Tibial nerve (tissue), 4 donors: ENCODE measurements at places on chromosomes 4 and X. TPM values are rescaled to one million over a fixed set of nuclear protein-coding genes. Genes with fewer than 3 reads are reported as not detected.

DNA sequence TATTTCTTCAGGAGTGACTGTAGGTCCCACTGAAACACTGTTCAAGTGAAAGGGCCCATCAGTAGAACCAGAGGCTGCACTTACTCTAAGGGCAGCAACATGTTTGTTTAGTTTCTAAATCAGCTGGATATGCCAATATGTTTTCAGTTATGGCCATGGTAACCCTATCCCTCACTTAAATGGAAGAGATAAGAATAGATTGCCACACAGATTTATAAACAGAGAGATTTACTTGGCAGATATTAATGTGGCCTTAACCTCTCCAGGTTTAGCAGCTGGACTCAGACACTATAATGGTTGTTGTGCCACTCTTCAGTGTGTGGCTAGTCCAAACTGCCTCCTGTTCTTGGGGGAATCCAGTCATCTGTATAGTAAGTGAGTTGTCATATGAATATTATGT is 354.1 kb downstream of the TEX13C start:
- no peak for DNase-seq

DNA sequence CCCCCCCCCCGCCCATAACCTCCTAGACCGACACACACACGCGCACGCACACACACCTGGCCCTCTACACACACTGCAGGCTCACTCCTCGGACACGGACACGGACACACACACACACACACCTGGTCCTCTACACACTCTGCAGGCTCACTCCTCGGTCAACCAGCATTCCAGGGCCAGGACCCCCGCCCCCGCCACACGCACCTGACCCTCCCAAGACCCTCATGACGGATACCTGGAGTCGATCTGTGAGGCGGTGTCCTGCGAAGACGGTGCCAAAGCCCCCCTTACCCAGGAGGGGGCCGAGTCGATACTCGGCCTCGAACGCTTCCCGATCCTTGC is 552 bp downstream of the PIM2 start:
- no peak for DNase-seq

DNA sequence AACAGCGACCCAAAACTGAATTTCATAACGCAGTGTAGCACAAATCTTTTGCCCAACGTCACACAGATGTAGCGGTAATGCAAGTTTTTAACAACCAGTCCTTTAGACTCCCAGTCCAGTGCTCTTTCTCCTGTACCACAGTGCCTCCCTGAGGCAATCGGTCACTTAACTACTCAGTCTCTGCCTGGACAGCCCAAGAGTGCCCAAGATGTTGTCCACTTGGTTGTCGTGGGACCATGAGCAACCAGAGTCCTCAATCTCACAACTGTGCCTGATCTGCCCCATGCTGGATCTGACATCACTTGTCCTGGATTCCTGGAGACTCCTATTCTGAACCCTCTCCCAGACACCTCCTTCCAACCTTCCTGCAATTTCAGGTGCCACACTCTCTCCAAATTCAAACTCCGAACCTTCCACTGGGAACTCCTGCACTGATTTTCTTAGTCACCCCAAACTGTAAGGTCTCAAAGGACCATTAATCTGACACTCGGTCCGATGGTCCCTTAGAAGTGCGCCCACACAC is 702 bp downstream of the MMGT1 start:
- DNase-seq, result no peak

DNA sequence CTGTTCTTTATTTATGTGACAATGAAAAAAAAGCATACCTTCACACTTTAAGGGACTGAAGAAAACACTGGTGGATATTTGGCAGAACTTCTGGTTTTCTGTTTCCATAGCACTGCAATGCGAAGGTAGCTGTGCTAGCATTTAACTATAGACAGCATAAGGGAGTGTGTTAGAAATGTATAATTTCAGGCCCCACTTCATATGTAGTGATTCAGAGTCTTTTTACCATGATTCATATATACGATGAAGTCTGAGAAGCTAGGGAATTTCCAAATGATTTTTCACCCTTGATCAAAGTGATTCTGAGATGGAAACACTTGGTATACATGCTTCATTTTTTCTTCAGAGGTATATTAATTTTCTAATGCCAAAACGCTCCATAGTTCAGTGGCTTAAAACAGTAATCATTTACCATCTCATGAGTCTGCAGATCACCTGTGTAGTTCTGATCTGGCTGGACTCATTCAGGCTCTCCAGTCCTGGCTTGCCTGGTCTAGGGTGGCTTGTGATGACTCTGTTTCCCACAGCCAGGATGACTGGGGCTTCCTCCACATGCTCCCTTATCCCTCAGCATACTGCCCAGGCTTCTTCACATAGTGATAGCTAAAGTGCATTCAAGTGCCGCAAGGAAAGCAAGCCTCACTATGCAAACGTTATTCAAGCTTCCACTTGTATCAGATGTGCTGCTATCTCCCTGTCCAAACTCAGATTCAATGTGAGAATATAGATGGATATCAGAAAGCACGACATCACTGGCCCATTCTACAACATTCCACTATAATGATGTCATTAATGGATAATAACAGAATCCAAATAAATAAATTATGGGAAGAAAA is 790.1 kb downstream of the TECRL start:
- DNase-seq, result no peak

- DNase-seq, result no peak
These were observed 34.1 kb downstream of the GPAT3 start for GRCh38 chr4:83569987-83570386.

GRCh38 chrX:70439016-70439415 is 5.6 kb upstream of the DLG3 start:
- DNase-seq, result no peak

Gene CORIN
- not detected for total RNA-seq

Gene UNC5C
- 1.2 TPM for total RNA-seq

DNA sequence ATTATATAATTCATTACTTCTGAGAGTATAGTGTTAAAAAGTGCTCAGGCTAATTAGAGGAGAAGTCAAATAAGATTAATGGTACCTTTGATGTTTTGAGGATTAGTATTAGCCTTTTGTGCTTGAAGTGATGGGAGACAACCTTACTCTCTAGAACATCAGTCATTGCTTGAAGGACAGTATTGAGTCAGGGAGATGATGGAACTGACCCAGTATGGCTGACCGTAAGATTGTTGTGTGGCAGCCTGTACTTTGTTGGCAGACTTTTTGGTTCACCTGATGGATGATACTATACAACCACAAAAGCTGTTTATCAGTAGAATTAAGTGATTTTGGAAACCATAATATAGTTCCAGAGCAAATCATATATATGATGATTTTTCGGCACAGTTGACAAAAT is 9.9 kb downstream of the OGT start:
- DNase-seq, result no peak

Gene CPE
- 104 TPM for total RNA-seq

Gene SLC16A2
- total RNA-seq, result 9.2 TPM

- DNase-seq, result no peak
These were observed 93.2 kb upstream of the PRKX start for GRCh38 chrX:3806630-3807029.

DNA sequence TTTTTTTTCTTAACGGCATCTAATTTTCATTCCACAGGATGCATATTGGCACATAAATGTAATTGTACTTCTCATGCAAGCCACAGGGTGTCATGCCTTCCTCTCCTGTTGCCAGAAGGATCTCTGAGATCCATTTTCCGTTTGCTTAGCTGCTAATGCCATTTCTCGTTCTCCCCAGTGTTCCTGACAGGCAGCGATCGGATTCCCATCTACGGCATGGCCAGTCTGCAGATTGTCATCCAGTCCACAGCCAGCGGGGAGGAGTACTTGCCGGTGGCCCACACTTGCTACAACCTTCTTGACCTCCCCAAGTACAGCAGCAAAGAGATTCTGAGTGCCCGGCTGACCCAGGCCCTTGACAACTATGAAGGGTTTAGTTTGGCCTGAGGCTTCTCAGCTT is 8.9 kb upstream of the NAP1L5 start:
- DNase-seq, result no peak

DNA sequence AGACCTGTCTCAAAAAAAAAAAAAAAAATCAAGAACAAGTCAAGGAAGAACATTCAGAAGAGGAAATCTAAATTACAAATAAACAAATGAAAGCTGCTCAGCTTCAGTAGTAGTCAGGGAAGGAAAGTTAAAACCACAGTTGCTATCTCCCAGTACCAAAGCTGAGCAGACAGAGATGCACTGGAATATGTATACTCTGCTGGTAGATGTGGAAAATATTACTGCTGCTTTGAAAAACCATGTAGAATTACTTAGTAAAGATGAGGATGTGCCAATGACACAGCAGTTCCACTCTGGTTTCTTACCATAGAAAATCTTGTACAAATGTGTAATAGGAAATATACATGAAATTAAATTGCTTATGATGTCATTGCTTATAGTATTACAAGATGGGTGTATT is 25.1 kb upstream of the PRKX start:
- no peak for DNase-seq

GRCh38 chrX:116841290-116841689 is 378.5 kb upstream of the CT83 start:
- DNase-seq, result no peak

DNA sequence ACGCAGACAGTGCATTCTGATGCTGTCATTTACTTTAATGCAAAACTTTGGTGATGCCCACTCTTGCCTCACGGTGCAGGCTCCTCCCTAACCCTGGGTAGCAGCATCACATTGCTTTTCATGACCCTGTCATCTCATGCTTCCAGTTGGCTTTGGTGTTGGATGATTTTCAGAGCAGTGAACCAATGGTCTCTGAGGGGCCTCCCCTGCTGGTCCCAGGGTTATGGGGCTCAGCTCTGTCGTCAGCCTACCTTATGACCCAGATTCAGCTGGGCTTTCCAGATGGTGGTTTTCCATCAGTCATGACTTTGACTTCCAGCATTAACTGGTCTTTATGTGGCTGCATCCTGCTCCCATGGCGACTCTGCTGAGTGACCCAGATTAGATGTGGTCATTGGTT is 56.0 kb downstream of the NOP14 start:
- DNase-seq, result no peak

DNA sequence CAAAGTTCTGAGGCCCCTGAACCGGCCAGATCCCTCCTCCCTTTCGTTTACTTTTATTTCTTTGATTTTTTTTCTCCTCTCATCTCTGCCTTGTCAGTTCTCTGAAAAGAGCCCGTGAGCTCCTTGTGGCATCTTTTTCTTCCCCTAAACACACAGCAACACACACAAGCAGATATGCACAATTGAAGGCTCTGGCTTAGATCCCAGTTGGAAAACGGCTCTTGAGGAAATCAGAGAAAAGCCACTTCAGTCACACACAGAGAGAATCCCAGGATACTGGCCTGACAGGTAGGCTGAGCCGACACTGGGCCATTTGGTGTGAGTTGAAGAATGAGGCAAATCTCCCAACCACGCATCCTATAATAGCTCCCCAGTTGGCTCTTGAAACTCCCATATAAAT is 12.9 kb downstream of the DIPK2B start:
- DNase-seq, result no peak

DNA sequence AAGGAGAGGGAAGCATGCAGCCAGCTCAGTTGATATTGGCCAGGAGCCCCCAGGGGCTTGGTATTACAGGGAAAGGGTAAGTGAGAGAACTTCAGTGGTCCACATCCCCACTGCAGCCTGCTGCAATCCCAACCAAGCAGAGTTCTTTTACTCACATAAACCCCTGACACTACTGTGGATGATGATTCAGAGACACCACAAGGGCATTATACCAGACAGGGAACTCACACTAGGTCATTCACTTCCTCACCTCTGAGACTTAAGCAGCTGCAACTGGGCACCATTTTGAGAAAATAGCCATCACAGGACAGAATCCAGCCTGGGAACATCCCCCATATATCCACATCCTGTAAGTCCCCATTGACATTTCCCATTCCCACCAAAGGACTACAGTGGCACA is 248.0 kb downstream of the INPP4B start:
- no peak for DNase-seq

GRCh38 chrX:40092808-40093435 is 4.8 kb downstream of the BCOR start:
- no peak for DNase-seq

Gene CHRDL1
- 159 TPM for total RNA-seq

Gene EGFL6
- not detected for total RNA-seq

- no peak for DNase-seq
These were observed 94.4 kb upstream of the CLCN4 start for GRCh38 chrX:10062352-10062751.

Gene SCRG1
- 0.30 TPM for total RNA-seq

Gene ASB12
- not detected for total RNA-seq

DNA sequence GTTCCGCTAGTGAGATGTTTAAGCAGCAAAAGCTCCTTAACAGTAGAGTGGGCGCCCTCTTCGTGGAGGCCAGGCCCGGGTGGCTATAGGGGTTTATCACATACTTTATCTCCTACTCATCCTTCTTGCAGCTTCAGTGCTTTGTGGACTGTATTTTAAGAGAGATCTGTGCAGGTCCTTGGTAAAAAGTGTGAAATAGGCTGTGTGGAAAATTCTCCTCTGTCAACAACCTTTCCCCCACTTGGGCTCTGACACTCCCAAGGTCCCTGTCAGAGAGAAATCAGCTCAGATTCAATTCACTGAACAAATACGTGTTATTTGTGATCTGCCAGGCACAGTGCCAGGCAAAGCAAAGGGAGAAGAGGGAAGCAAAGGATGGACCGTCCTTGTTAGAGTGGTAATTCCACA is 214.3 kb upstream of the PPARGC1A start:
- DNase-seq, result no peak

DNA sequence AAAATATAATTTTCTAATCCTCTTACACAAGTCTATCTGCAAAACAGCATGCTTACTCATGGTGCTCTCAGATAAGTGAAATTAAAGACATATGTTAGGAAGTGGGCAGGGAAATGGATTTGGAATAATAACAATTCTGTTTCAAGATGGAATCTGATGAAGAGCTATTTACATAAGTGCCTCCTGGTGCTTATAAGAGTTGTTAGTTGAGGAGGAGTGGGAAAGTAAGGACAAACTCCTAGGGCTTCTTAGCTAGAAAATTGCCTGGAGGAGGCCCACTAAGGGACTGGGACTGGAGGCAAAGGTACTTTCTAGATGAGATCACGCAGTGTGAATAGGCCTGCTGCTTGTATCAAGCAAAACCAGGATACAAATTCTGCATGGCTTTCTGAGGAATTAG is 939.8 kb downstream of the GLUD2 start:
- no peak for DNase-seq

Gene ADH4
- total RNA-seq, result 5.1 TPM

Gene SPANXA2
- not detected for total RNA-seq

- DNase-seq, result no peak
These were observed 36.8 kb upstream of the VMA21 start for GRCh38 chrX:151359931-151360871.

Gene TMPRSS11A
- not detected for total RNA-seq

DNA sequence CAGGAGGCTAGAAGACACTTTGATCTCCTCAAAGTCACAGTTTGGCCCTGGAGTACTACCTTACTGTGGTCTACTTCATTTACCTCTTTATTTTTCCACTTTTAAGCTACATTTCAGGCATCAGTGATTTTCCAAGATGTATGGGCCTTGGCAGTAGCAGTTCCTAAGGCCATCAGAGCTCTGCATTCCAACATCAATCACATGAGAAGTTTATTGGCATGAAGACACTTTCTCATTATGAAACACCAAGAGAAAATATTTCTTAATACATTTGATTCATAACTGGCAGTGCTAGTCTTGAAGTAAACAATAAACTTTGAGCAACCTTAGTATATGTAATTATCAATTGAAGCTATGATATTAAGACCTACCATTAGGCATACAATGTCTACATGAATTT is 178.1 kb downstream of the IL15 start:
- no peak for DNase-seq

GRCh38 chr4:110250023-110250387 is 51.6 kb upstream of the ELOVL6 start:
- DNase-seq, result no peak

Gene ANOS1
- 7.5 TPM for total RNA-seq
